ENCODE measurements at places on chromosomes 12 and 14.

DNA sequence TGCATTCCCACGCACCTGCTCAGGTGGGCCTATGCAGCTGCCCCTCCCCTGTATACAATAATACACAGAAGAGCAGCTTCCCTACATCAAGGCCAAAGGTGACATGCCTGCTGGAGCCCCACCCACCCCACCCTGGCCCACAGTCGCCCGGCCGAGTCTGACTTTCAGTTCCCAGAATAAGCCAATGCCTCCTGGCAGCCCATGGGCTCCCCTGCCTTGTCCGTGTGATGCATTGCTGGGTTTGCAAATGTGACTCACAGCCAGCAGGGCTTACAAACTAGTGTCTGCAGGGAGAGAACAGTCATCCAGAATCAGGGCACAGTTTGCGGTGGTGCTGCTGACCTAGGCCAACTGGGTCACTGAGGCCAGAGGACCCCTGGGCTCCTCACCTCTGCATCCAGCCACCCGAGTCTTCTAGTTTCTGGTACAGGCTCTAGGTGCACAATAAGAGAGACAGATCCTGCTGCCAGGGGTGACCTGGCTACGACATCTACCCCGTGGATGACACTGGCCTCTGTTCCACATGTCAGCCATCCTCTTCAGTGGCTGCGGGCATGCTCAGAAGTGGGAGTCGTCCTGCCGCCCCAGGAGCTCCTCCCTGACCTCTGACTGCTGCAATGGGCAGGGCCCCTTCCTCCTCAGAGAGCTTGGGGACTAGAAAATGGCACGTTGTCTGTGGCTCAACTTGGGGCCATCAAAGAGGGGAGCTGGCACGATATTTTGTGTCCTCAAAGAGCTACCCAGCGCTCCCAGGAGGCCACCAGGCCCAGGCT is 84.5 kb downstream of the CHGA start:
- peak; percentile 93 for DNase-seq

- DNase-seq, result no peak
Observed at GRCh38 chr14:61524211-61524806, 171.0 kb upstream of the HIF1A start.

DNA sequence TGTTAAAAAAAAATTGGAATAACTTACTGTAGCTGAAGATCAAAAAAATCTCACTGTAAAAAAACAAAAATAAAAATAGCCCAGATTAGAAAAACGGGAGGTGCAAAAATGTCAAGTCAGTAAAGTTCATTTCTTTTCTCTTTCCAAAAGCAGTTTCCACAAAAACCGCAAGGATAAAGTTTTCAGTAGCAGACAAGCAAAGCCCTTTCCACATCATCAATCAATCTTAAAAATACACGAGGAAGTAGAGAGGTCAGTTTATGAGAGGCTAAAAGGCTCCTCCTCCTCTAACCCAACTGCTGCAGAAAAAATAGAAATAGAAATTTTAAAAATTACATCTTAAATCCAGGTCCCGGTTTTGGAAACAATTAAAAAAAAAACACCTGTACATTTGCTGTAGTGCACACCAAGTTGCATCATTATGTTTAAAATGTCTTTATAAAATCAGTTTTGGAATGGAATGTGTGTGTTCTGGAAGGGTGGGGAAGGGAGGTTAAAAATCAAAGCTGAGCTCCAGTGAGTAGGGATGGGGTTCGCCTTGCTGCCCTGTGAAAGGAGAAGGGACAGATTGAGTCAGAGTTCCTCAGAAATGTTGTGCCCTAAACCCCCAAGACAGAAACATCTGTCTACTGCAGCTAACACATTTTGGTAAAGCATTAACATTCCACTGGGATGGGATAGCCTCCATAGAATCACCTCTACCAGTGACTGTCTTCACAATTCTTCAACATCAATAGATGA is 5.8 kb downstream of the HNRNPC start:
- peak; percentile 89 for DNase-seq

DNA sequence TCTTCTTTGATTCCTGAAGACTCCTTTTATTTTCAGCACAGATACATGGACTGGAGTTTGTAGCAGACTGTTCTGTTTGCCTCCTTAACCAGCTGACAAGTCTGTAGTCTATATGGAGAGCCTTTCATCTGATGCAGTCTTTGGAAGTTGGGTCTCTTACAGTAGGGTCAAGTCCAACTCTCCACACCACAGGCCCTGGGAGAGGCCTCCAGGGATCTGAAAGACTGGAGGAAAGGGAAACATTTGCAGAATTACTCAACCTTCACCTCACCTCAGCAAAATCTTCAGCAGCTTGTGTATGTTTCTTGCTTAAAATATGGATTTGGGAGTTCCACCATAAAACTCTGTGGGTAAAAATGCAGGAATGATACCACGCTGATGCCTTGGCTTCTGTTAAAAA is 188.4 kb downstream of the MSRB3 start:
- no peak for DNase-seq

- DNase-seq, result no peak
Observed at GRCh38 chr14:65774041-65774440, 361.5 kb downstream of the FUT8 start.

DNA sequence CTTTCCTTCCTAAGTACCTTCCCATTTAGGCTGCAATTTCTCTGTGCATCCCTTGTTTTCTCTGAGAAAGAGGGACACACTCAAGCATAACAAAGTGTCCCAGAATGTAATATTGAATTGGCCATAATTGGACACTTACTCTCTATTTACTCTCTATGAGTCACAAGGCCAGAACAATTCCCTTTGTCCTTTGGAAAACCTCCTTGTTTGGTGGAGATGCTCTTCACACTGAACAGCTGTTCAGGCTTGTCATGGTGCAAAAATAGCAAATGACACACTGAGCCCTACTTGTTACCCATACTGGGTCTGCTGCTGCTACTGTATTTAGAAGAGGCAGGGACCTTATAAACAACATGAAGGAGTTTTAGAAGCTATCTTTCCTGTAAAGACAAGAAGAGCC is 1590.5 kb upstream of the TMEM132C start:
- no peak for DNase-seq

DNA sequence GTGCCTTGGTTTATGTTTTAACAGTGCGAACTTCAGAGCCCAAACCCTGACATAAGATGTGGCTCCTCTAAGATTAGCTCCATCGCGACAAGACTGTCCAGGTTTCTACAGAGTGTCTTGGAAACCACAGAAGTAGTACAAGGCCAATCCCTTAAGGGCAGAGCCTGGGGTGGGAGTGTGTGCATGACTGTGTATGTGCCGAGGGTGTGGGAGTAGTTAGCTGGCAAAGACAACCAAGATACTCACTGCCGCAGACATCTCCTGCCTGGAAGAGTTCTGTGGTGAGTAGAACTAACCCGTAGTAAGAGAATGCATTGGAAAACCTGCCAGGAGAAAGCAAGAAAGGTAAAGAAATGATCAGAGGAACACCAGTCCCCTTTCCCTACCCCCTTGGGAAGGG is 54.1 kb downstream of the DAO start:
- DNase-seq, result no peak

DNA sequence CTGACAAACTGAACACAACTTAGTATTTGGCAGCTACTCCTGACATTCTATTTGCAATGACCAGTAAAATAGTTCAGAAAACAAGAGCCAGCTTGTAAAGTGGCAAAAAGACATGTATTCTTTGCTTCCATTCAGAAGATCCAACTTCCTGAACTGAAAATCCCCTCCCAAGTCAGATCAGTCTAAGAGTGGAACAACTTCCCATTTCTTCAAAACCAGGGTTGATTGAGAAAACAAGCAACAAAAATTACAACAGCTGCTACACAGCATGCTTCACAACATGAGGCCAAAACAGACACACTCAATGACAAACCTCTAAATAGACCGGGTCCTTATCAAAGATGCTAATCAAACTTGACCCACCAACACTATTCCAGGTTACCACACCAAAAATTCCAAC is 40.3 kb downstream of the CIT start:
- peak; percentile 62 for DNase-seq

DNA sequence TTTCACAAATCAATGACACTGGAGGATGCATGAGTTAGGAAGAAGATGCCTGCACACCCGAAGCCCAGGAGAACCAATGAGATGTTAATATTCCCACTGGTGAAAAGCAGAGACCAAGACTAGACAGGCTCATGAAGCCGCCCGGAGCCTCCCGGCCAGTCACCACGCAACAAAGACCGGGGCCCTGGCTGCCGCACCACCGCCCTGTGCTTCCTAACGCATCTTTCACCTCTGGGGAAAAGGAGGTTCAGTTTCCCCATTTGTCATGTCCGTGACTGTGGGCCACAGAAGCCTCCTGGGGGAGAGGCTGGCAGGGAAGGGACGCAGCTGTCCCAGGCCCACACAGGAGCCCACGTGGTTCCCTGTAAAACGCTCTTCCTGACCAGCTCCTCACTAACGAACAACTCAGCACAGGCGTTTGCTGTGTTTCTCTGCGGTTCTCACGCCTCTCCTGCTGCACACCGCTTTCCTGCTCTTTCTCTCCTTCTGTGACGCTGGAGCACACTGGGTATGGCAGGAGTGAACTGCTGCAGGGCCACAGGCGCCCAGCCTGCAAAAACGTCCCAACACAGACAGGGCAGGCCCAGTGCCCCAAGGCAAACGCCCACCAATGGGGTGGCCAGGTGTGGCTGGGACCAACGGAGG is 10.8 kb downstream of the RIMBP2 start:
- DNase-seq, result no peak

DNA sequence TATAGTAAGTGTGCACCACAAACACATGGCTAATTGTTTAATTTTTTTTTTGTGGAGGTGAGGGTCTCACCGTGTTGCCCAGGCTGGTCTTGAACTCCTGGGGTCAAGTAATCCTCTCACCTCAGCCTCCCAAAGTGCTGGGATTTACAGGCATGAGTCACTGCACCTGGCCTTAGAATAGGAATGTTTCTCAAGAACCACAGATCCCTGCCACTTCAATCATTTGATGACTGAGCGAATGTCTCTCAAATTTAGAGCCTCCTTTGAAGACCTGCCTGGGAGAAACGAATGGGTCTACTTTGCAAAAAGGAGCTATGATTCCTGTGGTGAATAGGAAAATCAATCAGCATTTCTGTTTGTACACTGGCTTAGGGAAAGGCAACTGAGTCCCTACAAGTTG is 33.5 kb upstream of the CHST11 start:
- DNase-seq, result no peak

GRCh38 chr12:84689638-84690037 is 223.0 kb downstream of the SLC6A15 start:
- no peak for DNase-seq

DNA sequence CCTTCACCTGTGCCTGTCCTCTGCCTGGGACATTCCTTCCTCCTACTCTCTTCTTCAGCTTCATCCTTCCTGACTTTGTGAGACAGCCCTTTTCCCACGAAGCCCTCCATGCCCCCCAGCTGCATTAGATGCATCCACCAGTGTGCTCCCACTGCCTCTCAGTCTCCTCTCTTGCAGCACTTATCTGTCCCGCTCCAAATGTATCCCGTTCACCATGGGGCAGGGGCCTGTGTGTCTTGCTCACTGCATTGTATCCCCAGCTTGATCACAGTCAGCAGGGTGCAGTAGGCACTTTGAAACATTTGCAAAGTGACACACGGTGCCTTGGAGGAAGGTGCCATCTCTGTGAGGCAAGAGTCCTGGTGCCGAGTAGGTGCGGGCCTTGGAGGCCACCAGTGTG is 104.0 kb downstream of the SLC25A47 start:
- DNase-seq, result no peak

DNA sequence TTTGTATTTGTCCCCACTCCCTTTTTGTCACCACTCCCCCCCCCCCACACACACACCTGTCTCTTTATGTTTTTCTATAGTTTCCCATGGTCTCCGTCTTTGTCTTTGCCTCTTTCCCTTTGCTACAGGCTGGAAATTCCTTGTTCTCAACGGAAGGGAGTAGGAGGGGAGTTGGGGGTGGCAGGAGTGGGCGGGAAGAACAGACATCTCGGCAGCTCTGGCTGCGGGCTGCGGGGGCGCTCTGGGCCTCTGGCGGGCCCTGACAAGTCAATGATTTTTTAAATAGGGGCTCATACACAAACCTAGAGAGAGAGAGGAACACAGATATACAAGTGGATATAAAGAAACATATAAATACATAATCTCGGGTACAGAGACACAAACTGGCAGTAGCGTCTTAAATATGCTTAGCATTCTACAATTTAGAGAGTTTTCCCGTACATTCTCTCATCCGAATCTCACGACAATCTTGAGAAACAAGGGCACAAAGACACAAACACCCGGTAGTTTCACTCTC is 2.4 kb upstream of the NAB2 start:
- DNase-seq, result peak; percentile 24

DNA sequence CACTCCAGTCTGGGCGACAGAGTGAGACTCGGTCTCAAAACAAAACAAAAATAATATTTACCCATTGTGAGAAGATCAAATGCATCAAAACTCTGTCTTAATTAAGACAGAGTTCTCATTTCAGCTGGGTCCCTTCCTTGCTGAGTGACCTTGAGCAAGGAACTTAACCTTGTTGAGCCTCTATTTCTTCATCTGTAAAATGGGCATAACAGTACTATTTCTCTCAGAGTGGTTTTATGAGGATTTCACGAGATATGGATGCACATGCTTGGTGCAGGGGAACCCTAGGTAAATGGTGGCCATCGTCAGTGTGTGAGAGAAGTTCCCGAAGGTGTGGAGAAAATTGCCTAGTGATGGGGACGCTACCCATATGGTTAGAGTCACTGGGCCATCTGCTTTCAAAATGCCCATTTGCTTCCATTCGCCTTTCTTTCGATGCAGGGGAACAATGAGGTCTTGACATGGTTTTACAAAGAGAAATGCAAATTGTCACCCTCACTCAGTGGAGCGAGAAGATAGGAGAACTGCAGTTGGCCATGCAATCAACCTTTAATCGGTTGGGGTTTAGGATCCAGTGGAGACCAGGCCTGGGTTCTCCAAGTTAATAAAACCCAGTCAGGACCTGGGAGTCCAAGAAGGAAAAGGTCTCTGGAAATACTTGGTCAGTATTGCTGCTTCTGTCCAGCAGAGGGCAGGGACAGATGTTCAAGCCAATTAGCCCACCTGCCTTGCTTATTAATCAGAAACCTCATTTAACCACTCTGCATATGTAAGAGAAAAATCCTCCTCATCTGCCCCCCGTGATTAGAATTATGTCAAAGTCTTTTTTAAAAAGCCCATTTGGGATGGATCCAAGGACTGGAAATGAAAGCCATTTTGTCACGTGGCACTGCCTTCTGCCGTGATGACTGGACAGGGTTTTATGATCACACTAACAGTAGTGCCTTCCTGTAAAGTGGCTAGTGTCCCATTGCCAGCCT is 37.2 kb downstream of the CFAP251 start:
- peak; percentile 9 for DNase-seq

GRCh38 chr12:5267603-5268423 is 164.1 kb upstream of the NTF3 start:
- no peak for DNase-seq

GRCh38 chr14:105052110-105052458 is 13.1 kb downstream of the GPR132 start:
- no peak for DNase-seq

DNA sequence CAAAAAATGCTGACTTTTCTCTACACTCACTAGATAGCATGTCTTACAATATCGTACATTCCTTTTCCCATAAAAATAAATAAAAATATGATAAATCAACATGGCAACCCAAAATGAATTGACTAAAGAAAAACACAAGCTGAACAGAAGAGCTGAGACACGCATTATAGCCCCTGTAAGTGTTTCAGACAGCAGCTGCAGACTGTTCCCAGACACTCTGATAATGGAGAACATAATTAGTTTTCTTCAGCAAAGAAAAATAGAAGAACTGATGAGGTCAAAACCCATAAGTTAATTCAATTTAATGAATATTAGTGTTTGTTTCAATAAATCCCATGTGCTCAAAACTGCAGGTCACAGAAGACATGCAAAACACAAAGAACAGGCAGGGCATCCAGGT is 23.8 kb downstream of the ST8SIA1 start:
- no peak for DNase-seq

GRCh38 chr12:109222062-109222461 is 87.0 kb downstream of the FOXN4 start:
- no peak for DNase-seq

GRCh38 chr14:98816195-98816594 is 455.8 kb downstream of the BCL11B start:
- DNase-seq, result no peak
